ENCODE measurements at places on chromosomes 1 and 21.

GRCh38 chr1:7644961-7645750, 125.9 kb upstream of the VAMP3 start:
- no peak for DNase-seq

GRCh38 chr21:15065392-15066122, 757 bp upstream of the NRIP1 start:
- DNase-seq: peak; percentile 73

DNA sequence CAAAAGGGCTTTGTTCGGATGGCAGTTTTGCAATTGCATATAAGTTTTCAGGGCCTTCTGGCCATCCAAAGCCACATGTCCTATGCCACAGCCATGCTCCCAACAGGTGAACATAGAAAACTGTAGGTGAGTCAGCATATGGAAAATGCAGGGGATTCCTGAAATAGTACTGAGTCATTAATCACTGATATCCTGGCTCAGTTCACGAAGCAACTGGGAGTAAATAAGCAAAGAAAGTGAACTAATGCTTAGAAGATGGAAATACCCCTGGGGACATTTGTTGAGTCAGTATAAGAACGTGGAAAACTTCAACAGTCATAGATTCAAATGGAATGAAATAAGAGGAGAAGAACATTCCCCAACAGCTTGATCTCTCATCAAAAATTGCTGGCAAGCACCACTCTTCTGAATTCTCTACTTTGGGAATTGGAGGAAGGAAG, 148.9 kb upstream of the RUNX1 start:
- no peak for DNase-seq

DNA sequence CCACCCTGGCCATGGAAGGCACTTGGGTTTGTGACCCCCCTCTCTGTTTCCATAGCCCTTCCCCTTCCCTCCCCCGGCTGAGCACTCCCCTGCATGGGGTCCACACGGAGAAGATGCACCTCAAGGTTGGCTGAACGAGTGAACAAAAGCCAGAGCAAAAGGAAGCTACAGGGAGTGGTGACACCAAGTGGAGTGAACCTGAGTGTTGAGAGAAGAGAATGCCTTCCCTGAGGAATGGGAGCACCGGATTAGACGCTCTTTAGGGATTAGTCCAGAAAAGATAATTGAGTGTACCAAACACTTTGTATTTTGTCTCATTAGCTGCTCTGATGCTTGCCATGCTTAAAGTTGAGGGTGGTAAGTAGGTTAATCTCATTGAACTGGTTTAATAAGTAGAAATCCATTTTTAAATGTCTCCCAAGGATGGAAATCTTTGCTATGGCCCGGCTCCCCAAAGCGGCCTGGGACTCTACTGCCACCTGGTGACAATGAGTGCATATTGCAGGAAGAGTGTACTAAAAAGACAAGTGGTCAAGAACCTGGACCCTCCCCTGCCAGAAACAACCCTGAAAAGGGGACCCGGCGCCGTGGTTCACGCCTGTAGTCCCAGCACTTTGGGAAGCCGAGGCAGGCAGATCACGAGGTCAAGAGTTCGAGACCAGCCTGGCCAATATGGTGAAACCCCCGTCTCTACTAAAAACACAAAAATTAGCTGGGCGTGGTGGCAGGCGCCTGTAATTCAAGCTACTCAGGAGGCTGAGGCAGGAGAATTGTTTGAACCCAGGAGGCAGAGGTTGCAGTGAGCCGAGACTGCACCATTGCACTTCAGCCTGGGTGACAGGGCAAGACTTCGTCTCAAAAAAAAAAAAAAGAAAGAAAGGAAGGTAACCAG, 150.6 kb upstream of the ZC3H12A start:
- DNase-seq: peak; percentile 22

DNA sequence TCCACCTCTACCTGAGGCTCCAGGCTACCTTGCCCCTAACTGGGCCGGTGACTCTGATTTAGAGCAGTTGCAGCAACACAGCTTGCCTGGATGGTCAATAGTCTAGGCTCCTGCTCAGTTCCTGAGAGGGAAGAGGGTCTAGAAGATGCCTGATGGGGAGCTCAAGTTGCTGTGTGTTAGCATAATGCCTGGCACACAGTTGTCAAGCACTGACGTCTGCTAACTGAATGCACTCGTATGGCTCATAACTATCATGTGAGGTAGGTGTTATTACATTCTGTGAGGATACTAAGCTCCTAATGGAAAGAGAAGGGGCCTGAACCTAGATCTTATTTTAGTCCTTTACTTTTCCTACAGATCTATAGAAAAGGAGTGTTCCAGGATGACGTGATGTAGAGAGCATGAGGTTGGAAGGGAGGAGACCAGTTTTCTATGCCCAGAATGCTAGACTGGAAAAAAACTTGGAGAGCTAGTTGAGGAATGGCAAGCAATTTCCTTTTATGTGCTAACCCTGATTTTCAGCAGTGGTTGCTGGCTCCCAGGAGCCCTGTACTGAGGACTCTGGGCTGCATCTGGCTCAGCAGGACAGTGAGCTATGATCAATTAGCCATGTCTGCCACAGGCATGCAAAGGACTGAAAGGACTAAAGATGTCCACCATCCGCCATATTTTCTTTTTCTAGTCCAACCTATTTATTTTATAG, 30.0 kb downstream of the FAM78B start:
- no peak for DNase-seq

DNA sequence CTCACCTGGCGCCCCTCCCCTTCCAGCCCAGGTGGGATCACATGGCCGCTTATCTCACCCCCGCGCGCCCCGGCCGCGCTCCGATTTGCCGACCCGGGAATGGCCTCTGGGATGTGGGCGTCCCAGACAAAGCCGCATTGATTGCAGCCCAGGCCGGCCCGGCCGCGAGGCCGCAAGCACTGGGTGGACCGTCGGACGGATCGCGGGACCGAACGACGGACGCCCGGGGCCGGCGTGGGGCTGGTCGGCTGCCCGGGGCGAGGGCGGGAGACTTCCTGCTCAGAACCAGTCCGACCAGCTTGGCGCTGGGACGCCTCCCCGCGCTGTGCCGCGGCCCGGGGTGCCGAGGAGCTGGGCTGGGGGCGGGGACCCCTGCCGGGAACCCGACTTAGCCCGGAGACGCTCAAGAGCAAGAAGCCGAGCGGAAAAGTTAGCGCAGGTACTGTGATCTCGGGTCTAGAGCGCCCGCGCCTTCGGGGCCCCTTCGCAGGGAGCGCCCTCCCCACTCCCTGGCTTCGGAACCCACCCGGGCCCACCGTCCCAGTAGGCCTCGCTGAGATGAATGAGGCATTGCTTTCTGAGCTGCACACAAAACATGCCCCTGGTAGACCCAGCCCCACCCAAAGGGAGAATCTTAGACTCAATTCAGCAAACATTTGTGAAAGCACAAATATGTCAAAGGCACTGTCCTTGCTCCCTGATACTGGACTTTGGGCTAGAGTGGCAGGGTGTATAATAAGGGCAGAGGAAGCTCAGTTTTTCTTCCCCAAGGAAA, 415 bp upstream of the LAD1 start:
- no peak for DNase-seq

DNA sequence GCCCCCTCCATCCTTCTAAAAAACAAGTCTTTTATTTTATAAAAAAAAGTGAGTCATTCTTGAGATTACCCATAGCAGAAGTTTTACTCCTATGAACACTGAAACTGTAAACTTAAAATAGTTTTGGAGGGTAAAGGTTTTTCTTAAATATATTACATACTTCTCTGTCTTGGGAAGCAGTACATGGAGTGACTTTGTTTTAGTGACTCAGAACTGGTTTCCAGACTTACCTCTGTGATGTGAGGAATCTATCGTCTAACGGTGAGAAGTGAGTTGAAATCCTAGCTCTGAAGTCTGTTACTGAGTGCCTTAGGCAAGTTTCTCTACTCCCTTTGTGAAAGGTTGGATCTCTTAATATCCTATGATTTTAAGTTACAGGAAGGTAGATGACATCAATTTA, 176.3 kb upstream of the POU3F1 start:
- DNase-seq: no peak

DNA sequence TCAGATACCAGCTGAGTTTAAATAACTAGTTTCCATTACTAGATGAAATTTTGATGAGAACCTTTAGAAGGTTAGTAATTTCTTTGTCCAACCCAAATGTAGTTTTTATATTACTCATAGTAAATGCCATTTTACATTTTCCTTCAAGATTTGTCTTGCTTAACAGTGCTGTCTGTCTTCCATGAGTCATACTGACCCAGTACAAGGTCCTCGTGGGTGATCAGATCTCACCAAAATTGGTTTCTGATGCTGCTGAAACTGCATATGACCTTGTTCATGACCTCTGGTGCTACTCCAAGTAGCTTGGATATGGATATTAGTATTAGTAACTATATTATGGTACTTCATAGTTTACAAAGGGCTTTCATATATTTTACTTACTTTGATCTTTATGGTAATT, 207.1 kb downstream of the RYR2 start:
- no peak for DNase-seq

- DNase-seq: no peak
Observed at GRCh38 chr1:67489643-67490042, 59.4 kb upstream of the SERBP1 start.
